ENCODE measurements at places on chromosomes 4 and X. TPM values are rescaled to one million over a fixed set of nuclear protein-coding genes. Genes with fewer than 3 reads are reported as not detected.

The PFKFB1 gene
- polyA plus RNA-seq: 0.10 TPM

The MAGEA12 gene
- polyA plus RNA-seq: not detected

The SMIM10 gene
- polyA plus RNA-seq: 6.0 TPM

DNA sequence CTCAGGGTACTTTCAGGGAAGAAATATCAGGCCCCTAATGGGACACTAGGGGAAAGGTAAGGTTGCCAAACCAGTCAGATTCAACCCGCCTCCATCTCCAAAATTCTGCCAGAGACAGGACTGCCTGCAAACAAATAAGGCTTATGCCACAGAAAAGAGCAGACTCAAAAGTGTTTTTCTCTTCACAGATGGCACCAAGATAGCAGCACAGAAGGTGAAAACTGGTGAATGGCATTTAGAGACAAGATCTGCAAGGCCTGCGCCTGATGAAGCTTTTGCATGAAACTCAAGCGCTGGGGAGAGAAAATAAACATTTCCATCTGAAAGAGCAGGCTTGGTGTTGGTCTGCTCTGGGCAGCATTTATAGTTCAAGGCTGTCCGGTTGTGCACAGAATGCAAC, 27.9 kb downstream of the AMOT start:
- no peak for DNase-seq

DNA sequence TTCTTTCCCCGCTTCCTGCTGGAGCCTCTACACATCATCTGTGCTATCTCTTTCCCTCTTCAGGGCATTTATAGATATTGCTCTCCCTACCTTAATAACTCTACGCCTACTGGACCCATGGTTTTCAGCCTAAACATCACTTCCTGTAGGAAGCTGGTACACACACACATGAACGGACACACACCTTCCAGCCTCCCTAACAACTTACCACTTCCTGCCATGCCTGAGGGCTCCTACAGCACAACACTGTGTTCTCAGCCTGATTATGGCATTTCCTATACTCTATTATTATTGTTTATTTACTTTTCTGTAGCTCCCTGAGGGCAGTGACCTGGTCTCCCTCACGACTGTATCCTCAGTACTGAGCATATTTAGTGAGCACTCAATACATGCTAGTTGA, 163.6 kb upstream of the MAP3K15 start:
- DNase-seq: no peak

- DNase-seq: no peak
These were observed 190.8 kb downstream of the HTR2C start for GRCh38 chrX:114774691-114775090.

- DNase-seq: no peak
These were observed 274.9 kb upstream of the LDB2 start for GRCh38 chr4:17173300-17173699.

GRCh38 chr4:83974111-83974780, 438.3 kb downstream of the GPAT3 start:
- DNase-seq: no peak

- no peak for DNase-seq
These were observed 55.4 kb downstream of the CC2D2A start for GRCh38 chr4:15525080-15525479.
